A549 treated with CORT108297 at 1 μM for 4 hours (cell line): ENCODE measurements at places on chromosomes 3 and 15. TPM values are rescaled to one million over a fixed set of nuclear protein-coding genes. Genes with fewer than 3 reads are reported as not detected.

The C2CD4A gene
- 0.05 to 0.11 TPM (median 0.07 TPM) in 5 replicates for total RNA-seq

The GRM2 gene
- 0.01 to 0.05 TPM (median 0.03 TPM) in 4 of 5 replicates, not detected in the other for total RNA-seq

The SHC4 gene
- 0.83 to 1.5 TPM (median 0.89 TPM) in 5 replicates for total RNA-seq

The CNBP gene
- 333 to 359 TPM (median 338 TPM) in 5 replicates for total RNA-seq

The SPTBN5 gene
- 0.17 to 0.27 TPM (median 0.24 TPM) in 5 replicates for total RNA-seq

The CATSPER2 gene
- total RNA-seq: 0.49 to 1.8 TPM (median 0.81 TPM) in 5 replicates
